ENCODE measurements at places on chromosomes 7 and 10.

- DNase-seq: no peak
Observed at GRCh38 chr7:28360739-28361138, 51.6 kb upstream of the CREB5 start.

DNA sequence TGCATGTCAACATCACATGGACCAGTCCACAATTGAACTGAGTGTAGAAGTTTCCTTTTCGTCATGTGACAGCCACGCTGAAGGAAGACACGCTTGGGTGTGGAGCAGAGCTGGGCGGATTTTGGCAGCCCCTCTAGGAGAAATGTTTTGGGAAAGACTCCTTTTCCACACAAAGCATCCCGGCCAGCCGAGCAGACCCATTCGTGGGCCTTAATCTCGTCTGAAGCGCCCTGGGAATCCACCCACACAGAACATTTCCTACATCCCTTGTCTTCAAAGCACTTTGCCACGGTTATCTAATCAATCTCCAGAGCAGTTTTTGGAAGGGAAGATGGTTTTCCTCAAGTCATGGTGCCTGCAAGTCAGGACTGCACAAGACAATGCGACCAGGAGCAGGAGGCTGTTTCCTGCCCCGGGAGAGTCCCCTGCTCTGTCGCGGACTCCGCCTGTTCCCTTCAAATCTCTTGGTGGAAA lies 8.4 kb upstream of the IFT22 start:
- no peak for DNase-seq

- DNase-seq: no peak
Observed at GRCh38 chr10:11529276-11529903, 82.1 kb downstream of the USP6NL start.

DNA sequence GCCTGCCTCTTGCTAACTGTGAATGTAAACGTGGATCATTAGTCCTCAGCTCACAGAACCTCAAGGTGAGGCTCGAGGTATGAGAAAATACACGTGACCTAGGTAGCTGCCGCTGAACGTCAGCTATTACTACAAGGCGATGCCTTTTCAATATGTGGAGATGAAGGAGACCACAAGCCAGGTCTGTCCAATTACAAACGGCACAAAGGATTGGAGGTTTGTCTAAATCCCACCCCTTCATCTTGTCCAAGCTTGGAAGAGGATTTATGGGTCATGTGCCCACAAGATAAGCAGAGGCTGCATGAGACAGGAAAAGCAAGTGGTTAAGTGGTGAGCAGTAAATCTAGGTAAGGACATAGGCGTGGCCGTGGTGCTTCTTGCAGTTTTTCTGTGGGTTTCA lies 3.4 kb downstream of the H2BK1 start:
- no peak for DNase-seq

GRCh38 chr10:114261076-114261475 lies 22.0 kb downstream of the VWA2 start:
- DNase-seq: no peak

GRCh38 chr10:74451127-74451829 lies 300.3 kb downstream of the ADK start:
- DNase-seq: no peak

GRCh38 chr7:94436700-94437099 lies 42.0 kb downstream of the COL1A2 start:
- DNase-seq: no peak

DNA sequence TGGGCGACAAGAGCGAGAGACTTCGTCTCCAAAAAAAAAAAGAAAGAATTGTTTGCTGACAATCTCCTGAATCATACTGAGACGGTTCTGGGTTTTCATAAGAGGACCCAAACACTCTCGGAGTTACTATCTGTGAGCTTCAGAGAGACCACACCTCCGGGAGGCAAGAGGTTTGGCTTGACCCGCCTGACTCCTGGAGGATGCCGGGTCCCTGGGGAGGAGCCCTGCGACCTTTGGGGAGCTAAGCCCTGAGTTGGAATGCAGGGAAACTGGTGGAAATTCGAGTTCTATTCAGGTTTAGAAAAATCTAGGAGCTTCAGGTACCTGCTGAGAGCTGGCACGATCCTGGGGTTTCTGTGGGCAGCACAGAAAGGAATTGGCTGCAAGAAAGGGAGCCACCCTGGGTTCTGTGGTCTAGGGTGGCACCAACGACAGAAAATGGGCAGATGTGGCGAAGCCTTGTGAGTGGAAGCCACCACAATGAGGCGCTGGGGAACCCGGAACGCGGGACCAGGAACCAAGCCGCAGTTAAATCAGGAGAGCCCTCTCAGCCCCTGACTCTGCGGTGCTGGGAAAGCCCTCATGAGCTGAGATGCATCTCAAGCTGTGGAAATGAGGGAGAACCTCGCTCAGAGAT lies 21.9 kb upstream of the GATAD1 start:
- peak; percentile 20 for DNase-seq

DNA sequence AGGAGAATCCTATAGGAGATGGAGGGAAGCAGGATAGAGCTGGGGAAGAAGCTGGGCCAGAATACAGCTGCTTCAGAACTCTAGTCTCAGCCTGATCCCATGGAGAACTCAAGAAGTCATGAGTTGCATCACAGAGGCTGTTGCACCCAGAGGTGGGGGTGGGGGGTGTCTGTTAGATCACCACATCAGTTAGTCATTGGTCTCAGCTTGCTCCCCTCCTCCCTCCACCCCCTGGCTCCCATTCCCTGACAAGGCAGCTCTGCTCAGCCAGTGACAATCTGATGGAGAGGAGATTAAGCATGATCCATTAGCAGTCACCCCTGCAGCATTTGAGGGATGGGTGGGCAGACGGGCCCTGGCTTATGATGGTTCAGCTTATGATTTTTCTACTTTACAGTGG lies 58.4 kb upstream of the FGL2 start:
- DNase-seq: no peak

DNA sequence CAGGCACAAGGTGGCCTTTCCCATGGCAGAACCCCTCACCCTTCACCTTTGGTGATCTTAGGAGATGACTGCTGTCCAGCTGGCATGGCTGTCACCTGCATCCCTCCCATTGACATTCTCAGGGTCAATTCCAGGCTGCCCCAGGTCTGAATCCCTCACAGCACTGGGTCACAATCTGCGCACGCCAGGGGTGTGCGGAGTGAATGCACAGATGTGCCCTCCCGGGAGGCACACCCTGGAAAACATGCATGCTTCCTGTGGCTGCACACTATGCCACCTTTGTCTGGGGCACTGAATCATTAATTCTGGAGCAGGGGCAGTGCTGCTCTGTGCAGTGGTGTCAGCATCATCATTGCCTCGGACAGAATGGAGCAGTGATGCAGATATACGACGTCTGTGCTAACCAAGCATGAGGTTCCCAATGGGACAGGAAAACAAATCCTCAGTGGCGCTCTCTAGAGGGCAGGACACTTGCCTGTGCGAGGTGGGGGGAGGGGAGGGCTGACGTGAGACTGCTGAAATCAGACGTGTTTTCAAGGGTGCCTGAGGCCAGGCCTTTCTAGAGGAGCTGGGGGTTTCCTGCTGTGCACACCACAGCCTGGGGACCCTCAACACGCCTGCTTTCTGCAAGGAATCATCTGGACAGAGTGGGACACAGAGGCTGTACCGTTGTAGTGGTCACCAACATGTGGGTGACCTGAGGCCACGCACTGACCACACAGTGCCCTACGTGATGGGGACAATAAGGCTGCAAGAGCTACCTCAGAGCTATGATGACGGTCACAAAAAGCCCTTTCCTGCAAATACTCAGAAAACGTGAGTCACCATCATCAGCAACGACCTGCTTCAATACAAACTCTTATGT lies 77.9 kb downstream of the HIPK2 start:
- DNase-seq: no peak

- DNase-seq: no peak
Observed at GRCh38 chr7:144826208-144826607, 9.6 kb downstream of the TPK1 start.

- DNase-seq: no peak
Observed at GRCh38 chr10:122336332-122336731, 38.2 kb upstream of the PLEKHA1 start.

DNA sequence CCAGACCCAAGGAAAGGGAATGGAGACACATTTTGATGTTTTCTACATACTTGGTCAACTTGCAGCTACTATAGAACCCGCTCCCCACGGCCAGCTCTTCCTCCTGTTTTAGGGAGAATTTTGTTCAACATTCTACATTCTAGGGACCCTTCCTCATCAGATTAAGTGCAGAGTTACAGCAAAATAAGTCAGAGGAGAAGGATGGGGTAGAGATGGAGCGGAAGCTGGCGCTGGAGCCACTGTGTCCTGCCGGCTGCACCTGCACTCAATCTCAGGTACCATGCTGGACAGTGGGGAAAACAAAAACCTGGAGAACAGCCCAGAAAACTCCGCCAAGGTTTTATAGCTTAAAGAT lies 79.4 kb upstream of the EN2 start:
- no peak for DNase-seq

- DNase-seq: no peak
Observed at GRCh38 chr7:151724920-151725584, 151.9 kb downstream of the PRKAG2 start.

GRCh38 chr7:42070068-42070467 lies 166.9 kb downstream of the GLI3 start:
- DNase-seq: no peak

GRCh38 chr7:1240517-1241257 lies 8.0 kb downstream of the UNCX start:
- DNase-seq: no peak

- DNase-seq: peak; percentile 24
Observed at GRCh38 chr10:3902054-3902808, 117.2 kb upstream of the KLF6 start.

GRCh38 chr10:10872035-10872673 lies 145.5 kb upstream of the CELF2 start:
- no peak for DNase-seq

DNA sequence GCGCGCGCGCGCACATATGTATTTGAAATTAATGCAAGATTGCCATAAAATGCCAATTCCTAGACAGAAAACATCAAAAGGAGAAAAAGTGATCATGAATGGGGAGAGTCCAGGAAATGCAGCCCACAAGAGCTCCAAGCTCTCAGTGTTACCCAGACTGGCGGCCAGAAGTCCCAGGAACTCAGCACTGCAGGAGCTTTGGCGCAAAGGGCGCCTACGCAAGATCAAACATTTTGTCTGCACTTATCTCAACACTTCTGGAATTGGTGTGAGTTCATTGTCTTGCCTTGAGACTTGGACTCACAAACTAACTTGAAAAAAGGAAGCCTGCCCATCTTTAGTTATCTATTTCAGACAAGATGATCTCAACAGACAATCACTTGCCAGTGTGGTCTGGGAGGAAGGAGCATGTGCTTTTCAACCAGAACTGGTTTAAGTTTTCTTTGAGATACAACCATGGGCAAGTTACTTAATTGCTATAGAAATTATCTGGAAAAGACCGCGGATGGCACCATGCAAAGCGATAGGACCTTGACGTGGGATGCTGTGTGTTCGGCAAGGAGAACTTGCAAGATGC lies 77.2 kb downstream of the KIAA1549 start:
- DNase-seq: no peak

DNA sequence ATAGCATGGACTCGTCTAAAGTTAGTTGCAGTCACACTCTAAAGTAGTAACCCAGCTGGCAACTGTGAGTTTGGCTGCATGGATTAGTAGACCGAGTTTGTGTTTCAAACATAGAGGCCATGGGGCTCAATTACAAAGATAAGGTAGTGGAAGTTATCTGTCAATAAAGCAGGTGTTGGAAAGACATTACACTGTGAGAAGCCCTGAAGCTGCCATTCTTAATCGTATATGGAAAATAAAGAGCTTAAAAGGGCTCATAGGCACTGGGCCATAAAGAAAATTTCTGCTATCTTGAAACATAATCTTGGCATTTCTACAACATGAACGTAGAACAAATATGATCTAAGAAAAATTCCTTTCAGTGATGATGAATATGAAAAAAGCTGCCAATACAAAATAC lies 837.7 kb downstream of the REEP3 start:
- no peak for DNase-seq

DNA sequence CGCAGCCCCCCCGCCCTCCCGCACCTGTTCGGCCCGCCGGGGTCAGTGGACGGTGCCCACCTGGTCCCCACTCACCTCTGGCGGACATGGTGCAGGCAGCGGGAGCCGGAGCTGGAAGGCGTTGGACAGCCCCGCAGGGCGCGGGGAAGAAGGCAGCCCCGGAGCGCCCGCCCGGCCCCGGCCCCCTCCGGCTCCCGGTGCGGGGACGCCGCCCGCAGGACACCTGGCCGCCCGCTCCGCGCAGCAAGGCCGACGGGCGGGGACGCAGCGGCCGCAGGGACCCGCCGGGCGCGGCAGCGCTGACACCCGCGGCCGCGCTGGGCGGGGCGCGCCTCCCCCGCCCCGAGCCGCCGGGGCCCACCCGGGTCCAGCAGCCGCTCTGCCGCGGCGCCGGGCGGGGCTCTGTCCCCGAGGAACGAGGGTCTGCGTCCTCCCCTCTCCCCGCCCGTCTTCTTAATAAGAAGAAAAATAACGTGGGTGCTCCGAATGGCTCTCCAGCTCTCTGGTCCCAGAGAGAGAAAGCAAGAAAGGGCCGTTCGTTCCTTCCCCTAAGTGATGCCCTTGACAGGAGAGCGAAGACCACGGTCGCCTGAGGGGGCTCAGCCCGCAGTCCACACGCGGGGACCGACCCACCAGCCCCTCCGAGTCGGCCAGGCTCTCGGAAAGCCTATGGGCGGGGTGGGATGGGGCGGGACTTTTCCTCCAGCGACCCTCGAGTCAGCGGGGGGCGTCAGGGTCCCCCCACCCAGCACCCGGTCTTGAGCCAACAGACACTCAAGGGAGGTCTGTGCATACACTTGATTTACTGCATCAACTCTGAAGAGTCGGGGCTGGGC lies 53.4 kb upstream of the FHIP2A start:
- DNase-seq: no peak

DNA sequence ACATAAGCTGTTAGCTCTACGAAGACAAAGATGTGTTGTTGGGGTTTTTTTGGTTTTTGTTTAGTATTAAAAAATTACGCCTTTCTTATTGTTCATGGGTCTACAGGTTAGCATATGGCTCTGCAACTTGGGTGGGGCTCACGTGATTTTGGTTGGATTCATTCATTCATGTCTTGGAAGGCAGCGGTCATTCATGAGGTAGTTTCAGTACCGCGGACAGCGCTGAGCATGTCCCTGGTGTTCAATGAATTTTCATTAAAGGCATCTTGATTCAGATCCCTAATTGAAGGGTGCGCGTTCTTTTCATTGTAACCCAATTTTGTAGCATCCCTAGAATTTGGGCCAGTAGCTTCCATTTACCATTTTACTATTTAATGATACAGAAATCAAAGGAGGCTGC lies 42.9 kb upstream of the TCERG1L start:
- no peak for DNase-seq

- no peak for DNase-seq
Observed at GRCh38 chr10:4041635-4042034, 256.6 kb upstream of the KLF6 start.

GRCh38 chr10:91185239-91185875 lies 35.1 kb upstream of the PCGF5 start:
- DNase-seq: no peak

DNA sequence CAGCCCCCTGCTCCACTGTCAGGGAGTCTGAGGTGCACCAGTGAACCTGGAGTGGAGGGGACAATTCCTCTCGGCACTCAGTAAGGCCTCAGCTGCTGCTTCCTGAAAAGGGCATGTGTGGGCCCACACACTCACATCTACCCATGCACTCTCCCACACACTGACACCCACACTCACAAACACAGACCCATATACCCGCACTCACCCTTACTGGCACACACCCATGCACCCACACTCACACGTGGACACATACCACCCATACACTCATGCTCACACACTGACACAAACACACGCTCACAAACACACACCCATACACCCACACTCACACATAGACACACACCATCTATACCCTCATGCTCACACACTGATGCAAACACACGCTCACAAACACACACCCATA lies 31.9 kb downstream of the ADAMTS14 start:
- no peak for DNase-seq
